ENCODE measurements at places on chromosomes 2 and 18.

DNA sequence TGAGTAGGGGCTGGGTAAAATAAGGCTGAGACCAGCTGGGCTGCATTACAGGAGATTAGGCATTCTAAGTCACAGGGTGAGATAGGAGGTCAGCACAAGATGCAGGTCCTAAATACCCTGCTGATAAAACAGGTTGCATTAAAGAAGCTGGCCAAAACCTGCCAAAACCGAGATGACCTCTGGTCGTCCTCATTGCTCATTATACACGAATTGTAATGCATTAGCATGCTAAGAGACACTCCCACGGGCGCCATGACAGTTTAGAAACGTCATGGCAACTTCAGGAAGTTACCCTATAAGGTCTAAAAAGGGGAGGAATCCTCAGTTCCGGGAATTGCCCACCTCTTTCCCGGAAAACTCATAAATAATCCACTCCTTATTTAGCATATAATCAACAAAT is 132.2 kb downstream of the ARL4C start:
- DNase-seq, result no peak

GRCh38 chr2:25410370-25410769 is 68.6 kb upstream of the DNMT3A start:
- no peak for DNase-seq

DNA sequence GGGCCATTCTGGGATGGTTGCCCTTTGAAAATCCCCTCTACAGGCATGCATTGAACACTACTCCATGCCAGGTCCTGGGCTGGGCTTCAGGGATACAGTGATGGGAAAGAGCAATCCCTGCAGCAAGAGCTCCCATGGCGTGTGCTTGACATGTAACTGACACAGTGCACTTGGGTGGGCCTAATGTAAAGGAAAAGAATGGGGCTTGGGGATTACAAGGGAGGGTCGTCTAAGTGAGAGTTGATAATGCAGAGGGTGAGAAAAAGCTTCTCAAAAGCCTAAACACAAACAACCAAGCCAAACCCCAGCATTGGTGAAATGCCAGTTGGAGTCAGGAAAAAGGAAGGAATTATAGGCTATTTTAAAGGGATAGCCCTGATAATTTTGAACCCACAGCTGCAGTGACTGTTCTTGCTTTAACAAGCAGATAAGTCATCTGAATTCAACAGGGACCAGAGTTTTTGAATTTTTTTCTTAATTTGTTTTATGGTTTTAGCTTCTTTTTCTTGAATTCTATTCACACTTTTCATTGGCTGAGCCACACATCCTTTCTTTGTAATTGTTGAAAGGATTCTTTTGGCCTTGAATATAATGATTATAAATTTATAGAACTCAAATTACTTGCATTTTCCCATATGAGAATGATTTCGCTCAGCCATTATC is 308.7 kb downstream of the LPIN1 start:
- DNase-seq, result no peak

DNA sequence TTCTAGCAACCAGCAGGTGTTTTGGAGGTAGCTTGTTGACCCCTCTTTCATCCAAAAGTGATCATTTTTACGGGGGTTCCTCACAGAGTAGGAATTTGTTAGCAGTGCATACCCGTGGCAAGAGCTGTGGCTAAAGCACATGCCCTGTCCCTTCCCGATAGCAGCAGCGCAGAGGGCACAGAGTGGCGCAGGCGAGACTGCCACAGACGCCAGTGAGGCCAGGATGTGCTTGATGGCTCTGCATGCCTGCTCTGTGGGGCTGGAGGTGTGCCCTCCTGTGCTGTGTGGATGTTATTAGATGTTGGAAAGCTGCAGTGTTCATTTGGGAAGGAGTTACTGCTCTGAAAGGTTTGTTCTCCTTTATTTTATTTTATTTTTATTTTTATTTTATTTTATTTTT is 153.6 kb downstream of the FAM210A start:
- DNase-seq, result no peak
